ENCODE measurements at places on chromosomes 3 and 15.

GRCh38 chr3:155086051-155086450 lies 5.9 kb downstream of the MME start:
- no peak for DNase-seq

- no peak for DNase-seq
Measured at GRCh38 chr3:18649666-18650363, 224.7 kb upstream of the SATB1 start.

DNA sequence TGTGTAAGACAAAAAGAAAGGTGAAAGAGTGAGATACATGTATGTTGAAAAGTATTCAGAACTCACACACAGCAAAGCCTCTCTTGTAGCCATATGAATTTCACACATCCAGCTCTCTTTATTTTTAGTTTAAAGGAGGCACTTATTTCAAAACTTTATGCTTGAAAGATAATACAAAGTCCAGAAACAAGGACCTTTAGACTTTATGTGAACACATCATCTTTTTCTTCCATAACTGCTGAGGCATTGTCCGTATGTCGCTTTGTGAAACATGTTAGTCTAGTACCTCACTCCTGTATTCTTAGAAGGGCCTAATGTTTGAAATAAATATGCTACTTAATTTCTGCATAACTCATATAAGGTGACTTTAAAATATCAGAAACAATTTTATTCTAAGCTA lies 763.4 kb downstream of the GBE1 start:
- DNase-seq, result no peak

- no peak for DNase-seq
Measured at GRCh38 chr3:9480265-9480664, 73.4 kb downstream of the LHFPL4 start.

DNA sequence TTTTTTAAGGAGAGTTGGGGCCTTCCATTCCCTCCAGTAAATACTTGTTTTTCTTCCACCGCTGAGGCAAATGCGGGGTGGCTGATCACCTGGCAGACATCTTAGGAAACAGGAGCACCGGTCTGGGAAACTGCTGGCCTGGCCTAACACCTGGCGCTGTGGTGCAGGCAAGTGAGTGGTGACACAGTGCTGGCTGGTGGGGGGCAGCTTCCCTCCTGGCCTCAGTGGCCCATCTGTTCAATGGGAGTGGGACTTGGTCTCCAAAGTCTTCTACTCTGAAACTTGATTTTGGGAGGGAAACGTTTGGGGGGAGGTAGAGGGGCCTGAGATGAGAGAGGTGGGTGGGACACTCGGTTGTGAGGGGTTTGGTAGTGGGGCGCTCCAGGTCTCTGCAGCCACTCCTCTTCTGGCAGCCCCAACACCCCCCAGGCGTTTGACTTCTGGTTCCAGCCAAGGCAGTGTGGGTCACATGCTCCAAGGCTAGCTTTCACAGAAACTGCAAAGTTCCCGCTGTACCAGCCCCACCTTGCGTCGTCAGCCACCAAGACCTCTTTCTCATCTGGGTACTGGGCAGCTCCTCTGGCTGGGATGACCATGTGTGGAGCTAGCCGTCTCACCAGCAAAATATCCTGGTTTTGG lies 4.7 kb downstream of the GHRL start:
- DNase-seq, result no peak

DNA sequence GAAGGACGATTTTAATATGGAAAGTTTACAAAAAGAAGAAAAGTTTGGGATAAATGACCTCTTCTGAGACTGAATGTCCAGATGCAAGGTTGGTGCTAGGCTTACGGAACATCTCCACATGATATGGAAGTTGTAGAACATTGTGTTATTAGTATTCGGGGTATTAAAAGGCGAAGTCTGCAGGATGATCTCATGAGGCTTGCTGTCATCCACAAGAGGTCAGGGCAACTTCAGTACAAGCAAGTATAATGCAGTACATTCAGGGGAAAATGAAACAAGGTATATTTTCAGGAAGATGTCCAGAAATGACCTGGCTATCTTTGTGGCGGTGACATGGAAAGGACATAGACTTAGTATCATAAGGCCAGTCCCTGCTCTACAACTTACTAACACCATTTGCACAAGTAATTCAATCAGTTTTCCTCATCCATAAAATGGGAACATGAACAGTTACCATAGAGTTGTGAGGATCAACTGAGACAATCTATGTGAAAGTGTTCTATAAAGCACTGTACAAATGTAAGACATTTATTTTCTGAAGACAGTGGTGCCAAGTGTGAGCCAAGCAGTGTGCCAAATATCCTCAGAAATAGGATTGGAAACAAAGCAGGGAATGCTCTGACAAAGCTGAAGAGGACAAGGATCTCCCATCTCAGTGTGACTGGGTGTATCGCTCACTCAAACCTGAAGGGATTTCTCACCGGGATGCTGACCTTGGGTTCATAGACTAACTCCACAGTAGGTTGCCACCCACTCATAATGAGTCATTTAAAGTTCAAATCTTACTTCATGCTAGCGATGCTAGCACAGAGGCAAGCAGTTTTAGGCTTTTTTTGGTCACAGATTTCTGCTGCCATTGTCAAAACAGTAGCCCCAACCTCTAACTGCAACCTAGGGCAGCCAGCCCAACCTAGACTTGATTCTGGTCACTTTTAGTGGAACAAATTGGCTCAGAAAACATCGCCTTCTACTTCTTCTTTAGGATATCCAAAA lies 118.3 kb downstream of the TIGIT start:
- DNase-seq, result no peak

DNA sequence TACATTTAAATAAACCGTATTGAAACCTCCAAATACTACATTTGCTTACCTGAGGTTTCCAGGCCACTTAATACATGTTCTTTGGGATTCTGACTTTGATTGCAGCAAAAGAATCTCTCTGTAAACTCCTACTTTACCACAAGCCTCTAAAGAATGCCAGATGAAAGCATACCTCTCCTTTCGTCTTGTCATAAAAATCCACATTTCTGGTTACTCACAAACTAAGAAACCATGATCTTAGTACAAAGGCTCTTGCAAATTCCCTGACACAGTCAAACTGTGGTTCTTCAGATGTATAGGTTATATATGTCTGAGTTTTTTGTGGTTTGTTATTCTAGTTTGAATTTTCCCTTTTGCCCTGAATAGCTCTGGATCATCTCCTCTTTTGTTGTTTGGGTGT lies 188.4 kb downstream of the RAP2B start:
- no peak for DNase-seq

DNA sequence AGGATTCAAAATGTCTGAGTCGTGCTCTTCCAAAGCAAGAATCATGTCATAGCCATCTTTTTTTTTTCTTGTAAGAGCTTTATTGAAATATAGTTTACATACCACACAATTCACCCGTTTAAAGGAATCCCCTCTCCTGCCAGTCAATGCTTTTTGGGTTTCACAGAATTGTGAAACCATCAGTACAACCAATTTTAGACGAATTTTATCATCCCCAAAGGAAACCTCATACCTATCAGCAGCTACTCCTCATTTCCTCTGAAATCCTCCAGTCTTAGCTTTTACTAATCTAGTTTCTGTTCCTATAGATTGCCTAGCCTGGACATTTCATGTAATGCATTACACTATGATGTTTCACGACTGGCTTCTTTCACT lies 39.6 kb downstream of the ADIPOQ start:
- DNase-seq, result no peak

DNA sequence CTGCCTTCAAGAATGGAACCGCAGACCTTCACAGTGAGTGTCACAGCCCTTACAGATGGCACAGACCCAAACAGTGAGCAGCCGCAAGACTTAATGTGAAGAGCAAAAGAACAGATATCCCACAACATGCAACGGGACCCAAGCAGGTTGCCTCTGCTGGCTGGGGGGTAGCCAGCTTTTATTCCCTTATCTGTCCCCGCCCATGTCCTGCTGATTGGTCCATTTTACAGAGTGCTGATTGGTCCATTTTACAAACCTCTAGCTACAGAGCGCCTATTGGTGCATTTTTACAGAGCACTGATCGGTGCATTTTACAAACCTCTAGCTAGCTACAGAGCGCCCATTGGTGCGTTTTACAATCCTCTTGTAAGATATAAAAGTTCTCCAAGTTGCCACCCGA lies 102.0 kb upstream of the IGF1R start:
- DNase-seq, result no peak

GRCh38 chr3:133944641-133945380 lies 49.1 kb upstream of the RAB6B start:
- DNase-seq, result no peak

- DNase-seq, result no peak
Measured at GRCh38 chr3:90091549-90091948, 984.1 kb downstream of the EPHA3 start.

DNA sequence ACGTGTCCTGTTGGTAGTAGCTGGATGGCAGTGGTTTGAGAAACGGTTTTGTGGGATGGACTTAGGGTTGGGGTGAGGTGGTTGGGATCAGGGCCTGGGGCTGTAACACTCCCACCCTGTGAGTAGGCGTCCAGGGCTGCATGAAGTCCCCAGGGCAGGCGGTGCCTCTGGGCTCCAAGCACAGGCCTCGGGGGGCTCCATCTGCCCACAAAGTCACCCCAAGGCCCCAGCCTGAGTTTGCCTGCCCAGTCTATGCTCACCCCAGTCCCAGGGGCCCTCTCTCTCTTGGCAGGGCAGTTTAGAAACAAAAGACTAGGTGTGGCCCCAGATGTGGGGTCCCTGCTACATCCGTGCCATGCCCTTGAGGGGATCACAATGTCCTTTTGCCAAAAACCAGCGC lies 86.9 kb upstream of the PRR23E start:
- no peak for DNase-seq

DNA sequence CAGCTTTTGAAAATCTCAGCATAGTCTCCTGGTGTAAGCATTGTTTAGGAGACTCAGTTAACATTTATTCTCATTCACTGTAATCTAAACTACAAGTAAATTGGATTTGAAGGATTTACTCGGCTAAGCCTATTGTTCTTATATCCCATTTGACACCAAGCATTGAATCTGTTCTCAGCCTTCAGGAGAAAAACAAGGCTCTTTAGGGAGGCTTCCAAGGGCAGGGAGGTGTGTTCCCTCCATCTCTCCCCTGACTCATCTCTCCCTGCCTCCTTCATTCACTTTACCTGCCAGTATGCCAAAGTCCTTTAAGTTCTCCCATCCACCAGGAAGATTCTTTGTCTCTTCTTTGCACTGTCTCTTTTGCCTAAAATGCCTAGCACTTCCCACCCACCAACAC lies 347.8 kb downstream of the MFSD1 start:
- DNase-seq, result no peak

GRCh38 chr3:119340014-119340413 lies 45.8 kb downstream of the ARHGAP31 start:
- DNase-seq, result no peak

DNA sequence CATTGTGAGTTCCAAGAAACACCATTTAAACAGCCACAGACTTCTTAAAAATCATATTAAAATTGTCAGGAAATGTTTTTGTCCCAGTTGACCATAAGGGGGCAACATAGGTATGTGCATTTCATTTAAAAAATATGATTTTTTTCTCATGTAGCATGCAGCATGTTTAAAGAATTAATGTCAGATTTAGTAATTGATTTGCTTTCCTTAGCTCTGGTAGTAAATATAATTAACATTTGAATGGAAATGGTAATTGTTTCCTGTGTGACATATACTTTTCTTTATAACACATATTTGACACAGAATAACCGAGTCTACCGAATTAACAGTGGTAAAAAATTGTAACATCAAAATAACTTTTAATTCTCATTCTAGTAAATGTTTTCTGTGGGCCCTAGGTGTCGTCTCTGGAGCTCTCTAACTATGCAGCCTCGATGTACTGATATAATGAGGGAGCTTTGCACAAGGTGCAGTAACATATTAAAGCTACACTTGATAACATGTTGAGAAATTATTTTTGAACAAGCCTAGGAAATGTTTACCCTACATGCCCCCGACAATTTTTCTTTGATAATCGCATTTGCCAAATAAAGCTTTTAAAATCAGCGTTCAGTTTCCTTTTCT lies 34.9 kb downstream of the NXPE3 start:
- no peak for DNase-seq

DNA sequence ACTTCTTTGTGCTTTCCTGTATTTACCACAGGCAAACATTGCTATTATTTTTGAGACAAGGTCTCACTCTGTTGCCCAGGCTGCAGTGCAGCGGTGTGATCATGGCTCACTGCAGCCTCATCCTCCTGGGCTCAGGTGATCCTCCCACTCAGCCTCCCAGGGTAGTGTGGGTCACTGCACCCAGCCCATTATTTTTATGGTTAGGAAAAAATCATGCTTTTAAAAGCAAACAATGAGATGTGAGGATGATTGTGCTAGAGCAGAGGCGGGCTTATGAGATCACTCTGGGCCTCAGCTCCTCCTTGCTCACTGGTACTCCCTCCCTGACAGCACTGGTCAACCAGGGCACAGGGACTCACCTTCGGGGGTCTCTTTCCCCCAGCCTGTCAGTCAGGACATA lies 2.2 kb downstream of the MAN2C1 start:
- no peak for DNase-seq

- DNase-seq, result no peak
Measured at GRCh38 chr15:57237301-57237642, 139.0 kb upstream of the CGNL1 start.

DNA sequence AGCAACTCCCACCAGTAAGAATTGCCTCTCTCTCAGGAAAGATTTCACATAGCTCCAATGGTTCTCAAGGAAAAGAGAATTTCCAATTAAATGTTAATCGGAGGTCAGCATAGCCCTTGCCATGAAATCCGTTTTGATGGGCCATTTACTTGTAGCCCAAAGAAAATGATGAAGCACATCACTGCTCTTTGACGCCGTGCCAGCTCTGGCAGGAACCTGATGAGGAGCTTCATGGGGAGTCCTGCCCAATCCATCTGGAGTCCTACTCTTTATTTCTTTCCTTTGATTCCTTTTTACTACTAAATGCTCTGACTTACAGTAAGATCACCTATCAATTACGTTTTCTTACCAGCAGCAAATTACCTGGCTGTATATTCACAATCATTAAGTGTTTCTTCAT lies 84.7 kb downstream of the FGF12 start:
- no peak for DNase-seq

DNA sequence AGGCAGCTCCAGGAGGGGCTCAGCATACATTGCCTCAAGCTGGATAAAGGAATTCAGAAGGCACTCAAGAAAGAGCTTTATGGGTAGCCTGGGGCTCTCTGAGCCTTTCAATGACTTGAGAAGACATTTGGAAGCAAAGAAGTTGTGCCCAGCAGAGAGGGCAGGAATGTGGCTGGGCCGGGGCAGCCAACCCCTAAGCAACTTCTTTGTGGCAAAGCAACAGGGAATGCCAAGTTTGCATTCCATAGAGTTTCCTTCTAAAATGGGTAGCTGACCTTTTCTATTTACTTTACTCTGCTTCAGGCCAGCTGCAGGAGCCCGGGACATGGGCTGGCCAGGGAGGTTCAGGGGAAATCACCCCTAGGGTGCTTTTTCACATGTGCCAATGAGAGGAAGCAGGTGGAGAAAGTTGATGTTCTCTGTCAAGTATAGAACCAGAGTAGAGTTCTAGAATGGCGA lies 45.6 kb downstream of the CCDC12 start:
- DNase-seq, result no peak

- no peak for DNase-seq
Measured at GRCh38 chr15:81279621-81280485, 44.1 kb downstream of the STARD5 start.

Measured in AG09319 (cell line).